ENCODE measurements at places on chromosomes 5 and 9. TPM values are rescaled to one million over a fixed set of nuclear protein-coding genes. Genes with fewer than 3 reads are reported as not detected.

Gene FOXD4L4
- 0.09 TPM for total RNA-seq

Gene CDC25C
- 6.6 TPM for total RNA-seq

Gene GPR151
- not detected for total RNA-seq

Gene GFI1B
- not detected for total RNA-seq

Gene ENHO
- total RNA-seq: not detected

Gene MARCOL
- not detected for total RNA-seq

Gene C9
- not detected for total RNA-seq

Gene SGCD
- total RNA-seq: not detected

Gene DNAI1
- total RNA-seq: not detected

Gene HBEGF
- total RNA-seq: 17.5 TPM

Gene SURF1
- 19.9 TPM for total RNA-seq

Gene SPACA9
- total RNA-seq: 1.4 TPM

Gene GPX3
- 3.8 TPM for total RNA-seq

Gene PCSK5
- total RNA-seq: 10.7 TPM

Gene PCA3
- total RNA-seq: 0.90 TPM

Gene TUSC1
- 7.0 TPM for total RNA-seq

Gene HRCT1
- total RNA-seq: 0.56 TPM

Gene SV2C
- total RNA-seq: not detected

Gene IFNK
- not detected for total RNA-seq

Gene FREM1
- 0.18 TPM for total RNA-seq

Gene FAM221B
- total RNA-seq: not detected

Gene MATR3
- total RNA-seq: 227 TPM

Gene PCDHB2
- 3.5 TPM for total RNA-seq

Gene AHRR
- total RNA-seq: 9.4 TPM

Gene RMRP
- 34,663 TPM for total RNA-seq

Gene IL4
- total RNA-seq: not detected

Gene CCIN
- total RNA-seq: 4.4 TPM

Gene LHX6
- total RNA-seq: 1.3 TPM

Gene ZFR
- total RNA-seq: 77.0 TPM

Gene SNX2
- 44.8 TPM for total RNA-seq

Gene WDR31
- 0.75 TPM for total RNA-seq

Gene ZDHHC11B
- not detected for total RNA-seq

Gene MAST4
- 41.4 TPM for total RNA-seq

Gene GM2A
- 11.9 TPM for total RNA-seq

Gene SARDH
- total RNA-seq: 0.27 TPM

Gene TRAF1
- total RNA-seq: 1.5 TPM

Gene AMBP
- total RNA-seq: not detected

Gene ELAVL2
- 0.09 TPM for total RNA-seq

Gene TXN
- total RNA-seq: 236 TPM

Gene NUDT12
- 4.2 TPM for total RNA-seq

Gene TAF11L5
- total RNA-seq: not detected

Measured in endothelial cell of coronary artery (primary cell).